ENCODE measurements at places on chromosomes 4 and X. TPM values are rescaled to one million over a fixed set of nuclear protein-coding genes. Genes with fewer than 3 reads are reported as not detected.

The TLR8 gene
- 0.71 TPM for total RNA-seq

- no peak for DNase-seq
Observed at GRCh38 chr4:104217526-104217925, 277.2 kb downstream of the CXXC4 start.

- DNase-seq = no peak
Observed at GRCh38 chr4:163922302-163922701, 427.8 kb downstream of the TMA16 start.

DNA sequence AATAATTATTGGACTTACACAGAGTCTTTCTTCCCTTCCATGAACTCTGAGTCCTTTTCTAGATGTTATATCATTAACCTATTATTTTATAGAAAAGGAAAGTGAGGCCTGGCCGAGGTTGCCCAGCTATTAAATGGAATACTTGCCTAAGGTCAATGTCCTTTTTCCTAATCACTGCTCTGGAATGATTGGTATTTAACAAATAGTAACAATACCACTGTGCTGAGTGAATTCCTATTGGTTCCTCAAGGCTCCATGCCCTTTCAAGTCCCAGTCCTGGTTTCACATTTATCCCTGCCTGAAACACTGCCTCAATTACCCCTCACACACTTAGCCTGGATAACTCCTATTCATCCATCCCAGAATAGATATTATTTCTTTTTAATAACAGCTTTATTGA is 6.2 kb downstream of the TCEAL9 start:
- no peak for DNase-seq

The GATA1 gene
- not detected for total RNA-seq

- no peak for DNase-seq
Observed at GRCh38 chr4:165369522-165369921, 9.3 kb upstream of the CPE start.

The NLGN3 gene
- total RNA-seq = 0.37 TPM
